NCI-H187 treated with DMSO at 0.1 percent for 48 hours (cell line): ENCODE measurements at places on chromosomes 6 and 20.

- DNase-seq = no peak
Observed at GRCh38 chr6:139533573-139534471, 159.4 kb upstream of the CITED2 start.

- no peak for DNase-seq
Observed at GRCh38 chr6:135936606-135937005, 85.1 kb downstream of the PDE7B start.

DNA sequence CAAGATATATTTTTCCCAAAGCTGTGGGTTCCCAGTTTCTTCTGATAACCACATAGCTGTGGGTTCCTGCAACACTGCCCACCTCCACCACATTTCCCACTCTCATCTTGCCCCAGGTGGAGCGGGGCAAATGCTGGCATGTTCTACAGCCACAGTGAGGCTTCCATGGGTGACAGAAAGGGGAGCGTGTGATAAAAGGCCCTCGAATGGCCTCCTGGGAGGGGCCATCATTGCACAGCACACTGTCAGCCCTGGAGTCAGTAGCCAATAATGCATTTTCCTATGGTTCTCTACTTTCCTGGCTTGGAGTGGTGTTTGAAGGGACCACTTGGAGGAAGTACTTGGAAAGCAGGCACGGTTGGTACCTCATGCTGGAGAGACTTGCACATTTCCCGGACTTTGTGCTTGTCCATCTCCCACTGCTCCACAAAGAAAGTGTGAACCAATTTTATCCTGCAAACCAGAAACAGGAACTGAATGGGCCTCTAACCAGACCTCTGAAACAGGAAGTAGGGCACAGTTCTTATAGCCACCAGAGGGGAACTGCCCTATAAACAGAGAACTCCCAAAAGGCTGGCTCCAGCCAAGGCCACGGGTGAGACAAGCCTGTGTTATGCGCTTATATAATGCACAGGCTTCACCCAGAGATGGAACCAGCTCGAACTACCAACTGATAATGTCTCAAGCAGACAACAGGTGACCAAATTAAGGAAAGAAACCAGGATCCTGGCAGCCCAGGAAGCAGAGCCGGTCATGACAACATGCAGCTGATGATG lies 8.6 kb downstream of the MAP3K5 start:
- no peak for DNase-seq

DNA sequence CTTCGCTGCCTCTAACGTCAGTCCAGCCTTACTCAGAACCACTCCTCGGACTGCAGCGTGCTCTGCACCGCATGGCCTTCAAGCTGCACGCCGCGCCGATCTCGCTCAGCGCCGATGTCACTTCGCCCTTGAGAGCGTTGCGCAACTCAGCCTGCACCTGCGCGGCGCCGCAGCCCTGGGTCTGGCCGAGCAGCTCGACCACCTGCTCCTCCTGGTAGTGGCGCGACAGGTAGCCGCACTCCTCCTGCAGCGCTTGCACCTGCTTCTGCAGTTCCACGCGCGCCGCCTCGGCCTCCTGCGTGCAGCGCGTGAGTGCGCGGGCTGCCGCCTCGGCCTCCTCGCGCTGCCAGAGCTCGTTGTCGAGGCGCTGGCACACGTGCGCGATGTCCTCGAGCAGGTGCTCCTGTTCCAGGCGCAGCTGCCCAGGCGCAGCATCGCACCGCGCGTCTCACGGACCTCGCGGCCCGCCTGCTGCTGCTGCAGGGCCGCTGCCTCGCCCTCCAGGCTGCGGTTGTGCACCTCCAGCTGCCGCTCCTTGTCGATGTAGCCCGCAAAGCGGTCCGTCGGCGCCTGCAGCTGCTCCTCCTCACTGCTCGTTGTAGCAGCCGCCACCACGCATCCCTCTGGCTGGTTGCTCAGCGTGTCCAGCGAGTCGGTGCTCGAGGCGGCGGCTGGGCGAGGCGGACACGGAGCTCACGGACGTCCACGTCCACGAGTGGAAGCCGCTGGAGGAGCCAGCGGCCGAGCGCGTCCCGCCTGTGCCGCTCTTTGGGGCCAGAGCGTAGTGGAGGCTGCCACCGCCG lies 380.6 kb upstream of the CHD6 start:
- no peak for DNase-seq

GRCh38 chr6:113450061-113450465 lies 407.1 kb upstream of the MARCKS start:
- DNase-seq = no peak

- DNase-seq = no peak
Observed at GRCh38 chr20:53677447-53678314, 84.0 kb upstream of the ZNF217 start.

DNA sequence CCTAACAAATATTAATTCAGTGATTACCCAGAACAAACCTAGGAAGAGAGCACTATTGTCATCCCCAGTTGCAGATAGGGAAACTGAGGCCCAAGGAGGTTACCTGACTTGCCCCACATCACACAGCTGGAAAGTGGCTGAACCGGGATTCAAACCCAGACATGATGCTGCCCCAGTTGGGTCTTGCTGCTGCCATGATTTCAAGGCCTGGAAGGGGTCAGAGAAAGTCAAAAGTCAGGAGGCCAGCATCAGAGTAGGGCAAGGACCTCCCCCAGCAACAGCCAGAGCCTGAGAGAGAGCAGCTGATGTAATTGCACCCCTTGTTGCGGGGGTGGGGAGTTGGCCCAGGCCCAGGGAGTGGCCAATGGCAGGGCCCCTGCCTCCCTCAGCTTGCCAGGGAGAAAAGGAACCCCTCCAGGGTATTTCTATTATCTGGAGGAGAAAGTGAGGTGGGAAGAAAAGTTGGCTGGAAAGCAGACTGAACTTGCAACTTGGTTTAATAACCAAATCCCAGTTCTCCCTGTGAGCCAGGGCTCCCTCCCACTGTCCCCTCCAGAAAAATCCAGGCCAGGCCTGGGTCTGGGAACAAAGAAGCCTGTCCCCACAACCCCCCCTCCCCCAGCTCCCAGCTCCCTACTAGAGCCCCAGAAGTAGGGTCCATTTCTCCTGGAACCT lies 83.6 kb downstream of the MRPL14 start:
- no peak for DNase-seq

DNA sequence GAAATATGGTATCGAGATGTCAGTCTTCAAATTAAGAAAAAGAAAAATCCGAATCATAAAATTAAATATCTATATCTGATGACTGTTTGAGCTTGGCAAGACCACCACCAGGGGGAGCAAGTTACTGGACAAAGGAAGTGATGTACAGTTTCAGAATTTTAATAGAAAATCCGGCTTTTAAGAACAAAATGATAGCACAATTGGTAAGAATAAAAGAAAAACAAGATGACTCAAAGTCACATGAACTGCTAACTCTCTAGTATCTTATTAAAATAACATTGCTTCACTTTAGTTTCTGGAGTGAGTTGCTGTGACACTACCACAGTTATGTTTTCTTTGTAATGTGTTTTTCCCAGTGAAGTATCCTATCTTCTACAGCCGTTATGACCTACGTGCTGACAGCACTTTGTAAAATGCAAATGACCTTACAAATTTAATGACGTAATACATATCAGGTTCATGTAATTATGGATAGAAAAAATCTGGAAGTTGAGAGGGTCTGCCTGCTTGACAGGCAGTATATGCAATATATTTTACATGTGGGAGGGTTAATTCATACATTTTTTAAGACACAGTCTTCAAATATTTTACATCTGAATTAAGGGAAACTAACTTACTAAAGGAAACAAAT lies 405.3 kb upstream of the HS3ST5 start:
- no peak for DNase-seq

- DNase-seq = no peak
Observed at GRCh38 chr20:17369506-17369905, 142.7 kb downstream of the PCSK2 start.

- DNase-seq = no peak
Observed at GRCh38 chr20:54843865-54844264, 368.5 kb downstream of the DOK5 start.

GRCh38 chr20:1813674-1814635 lies 81.3 kb upstream of the SIRPA start:
- no peak for DNase-seq

GRCh38 chr6:134379076-134379475 lies 61.2 kb upstream of the SGK1 start:
- DNase-seq = no peak

GRCh38 chr6:166236596-166236995 lies 68.9 kb upstream of the TBXT start:
- DNase-seq = no peak
